NCI-H526 (cell line): ENCODE measurements at places on chromosomes 4 and X.

GRCh38 chrX:52426810-52427209 is 58.0 kb downstream of the XAGE2 start:
- no peak for DNase-seq

- no peak for DNase-seq
These were observed 79.1 kb downstream of the TRAPPC11 start for GRCh38 chr4:183738081-183738673.

DNA sequence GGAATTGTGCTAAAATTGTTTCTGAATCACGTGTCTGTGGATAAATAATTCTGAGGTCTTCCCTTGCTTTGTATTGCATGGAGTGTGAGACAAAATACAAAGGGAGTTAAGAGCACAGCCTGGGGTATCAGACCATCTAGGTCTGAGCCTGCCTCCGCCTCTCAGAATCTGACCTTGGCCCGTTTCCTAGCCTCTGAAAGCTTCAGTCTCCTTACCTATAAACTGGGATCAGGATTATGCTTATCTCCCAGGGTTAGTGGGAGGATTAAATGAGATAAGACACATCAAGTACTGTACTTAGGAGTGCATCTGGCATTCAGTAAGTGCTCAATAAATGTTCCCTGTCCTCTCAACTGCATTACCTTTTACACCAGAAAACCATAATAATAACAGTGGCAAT is 140.6 kb upstream of the TENM3 start:
- DNase-seq = no peak

DNA sequence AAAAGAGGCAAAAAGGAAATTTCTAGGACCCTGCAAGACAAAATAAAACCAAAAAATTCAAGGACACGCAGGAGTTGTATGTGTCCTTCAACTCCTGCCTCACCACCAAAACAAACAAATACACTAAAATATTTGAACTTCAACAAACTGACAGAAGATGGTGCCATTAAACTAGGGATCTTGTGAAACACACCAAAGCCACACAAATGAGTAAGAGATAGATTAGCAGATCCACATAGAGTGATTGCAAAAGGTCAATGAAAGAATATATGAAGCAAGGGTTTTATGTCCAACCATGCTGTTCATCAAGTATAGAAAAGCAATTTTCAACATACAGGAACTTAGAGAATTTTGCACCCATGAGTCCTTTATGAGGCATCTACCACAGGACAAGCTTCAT is 40.1 kb upstream of the SCML1 start:
- DNase-seq = no peak

DNA sequence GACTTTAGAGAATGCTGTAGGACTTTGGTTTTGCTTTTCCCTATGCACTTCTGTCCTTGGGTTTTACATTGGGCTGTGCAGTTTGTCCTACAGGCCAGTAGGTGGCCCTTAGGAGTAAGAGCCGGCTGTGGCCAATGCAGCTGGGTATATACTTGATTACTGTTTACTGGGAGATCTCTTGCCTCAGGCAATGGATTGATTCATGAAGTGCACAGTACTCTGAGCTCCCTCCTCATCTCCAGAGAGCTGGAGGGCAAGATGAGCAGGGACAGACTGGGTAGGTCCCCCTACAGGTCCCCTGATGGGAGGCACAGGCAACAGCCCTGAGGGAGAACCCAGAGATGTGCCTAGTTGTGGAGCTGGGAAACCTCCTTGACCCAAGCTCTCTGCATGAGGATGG is 103.8 kb upstream of the QRFPR start:
- peak; percentile 14 for DNase-seq

GRCh38 chr4:146124023-146124680 is 51.4 kb upstream of the LSM6 start:
- DNase-seq = peak; percentile 7

- DNase-seq = no peak
These were observed 178.2 kb downstream of the HS3ST1 start for GRCh38 chr4:11250510-11250909.

DNA sequence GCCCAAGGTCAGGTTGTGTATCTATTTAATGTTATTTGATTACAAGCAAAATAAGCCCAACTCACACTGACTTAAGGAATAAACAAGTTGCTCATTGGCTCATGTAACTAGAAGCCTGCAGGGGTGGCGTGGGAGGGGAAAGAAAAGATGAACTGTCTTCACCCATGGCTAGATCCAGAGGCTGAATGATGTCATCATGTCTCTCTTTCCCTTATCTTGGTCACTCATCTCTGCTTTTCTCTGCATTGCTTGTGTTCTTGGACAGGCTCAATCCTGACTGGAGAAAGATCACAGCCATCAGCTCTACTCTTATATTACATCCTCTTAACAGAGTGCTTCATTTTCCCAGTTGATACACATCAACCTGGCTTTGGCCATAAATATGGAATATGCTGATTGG is 290.0 kb upstream of the DIAPH2 start:
- DNase-seq = no peak

DNA sequence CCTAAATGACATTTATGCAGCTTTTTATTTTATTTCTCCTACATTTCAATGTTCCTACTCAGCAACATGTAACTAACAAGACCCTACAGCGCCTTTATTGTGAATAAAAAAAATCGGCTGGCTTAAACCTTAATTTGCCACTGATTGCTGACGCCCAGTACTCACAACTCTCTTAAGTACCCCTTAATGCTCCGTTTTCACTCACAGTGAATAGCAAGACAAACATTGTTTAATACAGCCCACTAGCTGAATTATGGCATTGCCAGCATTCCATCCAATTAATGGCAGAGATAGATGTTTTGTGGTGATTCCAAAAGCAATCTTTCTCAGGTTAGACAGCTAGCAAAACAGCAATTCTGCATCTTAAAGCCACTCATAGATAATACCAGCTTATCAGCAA is 61.1 kb downstream of the PPARGC1A start:
- no peak for DNase-seq

- no peak for DNase-seq
These were observed 319.1 kb upstream of the KLF3 start for GRCh38 chr4:38344929-38345328.

DNA sequence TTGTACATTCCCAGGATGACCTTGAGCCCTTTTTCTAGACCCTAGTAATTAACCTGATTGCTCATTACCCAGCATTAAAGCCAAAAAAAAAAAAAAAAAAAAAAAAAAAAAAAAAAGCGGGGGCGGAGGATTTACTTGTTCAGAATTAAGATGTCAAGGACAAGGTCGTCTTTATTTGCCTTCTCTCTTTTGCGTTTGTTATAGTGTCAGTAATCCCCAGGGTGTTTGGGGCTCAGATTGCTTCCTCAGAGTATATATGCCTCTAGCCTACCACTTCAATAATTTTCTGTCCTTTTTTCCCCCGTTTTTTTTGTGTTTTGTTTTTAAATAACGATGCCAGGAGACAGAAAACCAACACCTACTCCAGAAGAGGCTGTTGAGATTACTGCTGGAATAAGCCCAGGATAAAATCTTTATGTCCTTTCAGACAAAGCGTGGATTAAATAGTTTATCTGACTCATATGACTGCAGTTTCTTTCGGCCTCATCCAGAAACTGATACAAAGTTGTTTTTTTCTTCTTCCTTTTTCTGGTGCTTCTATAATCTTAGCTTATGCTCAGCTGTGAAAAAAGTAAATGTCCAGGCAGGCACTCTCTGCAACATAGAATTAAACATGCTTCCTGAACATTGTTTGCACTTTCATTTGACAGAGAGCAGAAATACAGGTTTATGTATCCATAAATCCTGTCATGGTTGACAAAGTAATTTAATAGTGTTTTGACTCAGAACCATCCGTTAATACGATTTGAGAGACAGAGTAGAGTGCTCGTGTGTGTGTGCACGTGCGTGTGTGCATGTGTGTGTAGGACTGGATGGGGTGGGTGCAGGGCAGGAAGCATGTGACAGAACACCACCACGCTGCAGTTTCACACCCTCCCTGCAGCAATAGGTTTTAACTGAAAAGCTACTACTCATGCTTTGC is 138.6 kb downstream of the AFF1 start:
- DNase-seq = peak; percentile 68

DNA sequence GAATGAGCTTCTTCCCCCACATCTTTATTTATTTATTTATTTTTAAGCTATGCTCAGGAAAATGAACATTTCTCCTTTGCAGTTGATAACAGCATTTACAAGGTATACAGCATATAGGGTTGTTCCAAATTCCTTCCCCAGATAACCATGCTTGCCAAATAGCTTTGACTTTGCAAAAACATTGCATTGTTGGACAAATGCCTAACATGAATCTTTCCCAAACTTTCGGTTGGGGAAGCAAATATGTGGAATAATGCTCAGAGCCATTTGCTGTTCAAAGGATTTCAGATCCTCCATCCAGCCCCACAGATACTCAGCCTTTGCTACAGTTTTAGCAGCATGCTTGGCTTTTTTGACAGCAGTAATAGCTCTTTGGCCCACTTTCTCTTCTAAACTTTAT is 127.2 kb upstream of the AGA start:
- DNase-seq = no peak

DNA sequence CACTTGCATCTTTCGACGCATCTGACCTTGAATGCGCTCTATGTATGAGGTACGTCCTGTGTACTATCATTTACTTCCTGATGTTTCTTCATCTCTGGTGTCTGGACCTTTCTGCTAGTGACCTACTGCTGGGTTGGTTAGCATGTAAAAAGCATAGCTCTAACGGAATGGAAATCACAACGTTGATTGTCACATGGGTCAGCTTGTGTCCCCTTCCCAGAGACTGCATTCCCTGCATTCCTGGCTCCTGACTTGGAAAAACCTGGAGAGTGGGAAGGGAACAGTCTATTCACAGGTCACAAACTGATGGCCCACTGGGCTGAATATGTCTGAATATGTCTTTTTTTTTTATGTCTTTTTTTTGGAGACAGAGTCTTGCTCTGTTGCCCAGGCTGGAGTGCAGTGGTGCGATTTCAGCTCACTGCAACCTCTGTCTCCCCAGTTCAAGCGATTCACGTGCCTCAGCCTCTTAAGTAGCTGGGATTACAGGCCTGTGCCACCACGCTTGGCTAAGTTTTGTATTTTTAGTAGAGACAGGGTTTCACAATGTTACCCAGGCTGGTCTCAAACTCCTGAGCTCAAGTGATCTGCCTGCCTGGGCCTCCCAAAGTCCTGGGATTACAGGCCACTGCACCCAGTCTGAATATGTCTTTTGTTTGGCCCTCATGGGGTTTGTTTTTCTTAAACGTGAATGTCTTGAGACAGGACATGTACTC is 16.3 kb downstream of the LONRF3 start:
- DNase-seq = no peak
